ENCODE measurements at places on chromosomes 5 and 9. TPM values are rescaled to one million over a fixed set of nuclear protein-coding genes. Genes with fewer than 3 reads are reported as not detected.

- no peak for DNase-seq
Observed at GRCh38 chr5:179730356-179730755, 2.3 kb upstream of the MAML1 start.

GRCh38 chr5:151258201-151258611 is 5.2 kb downstream of the GM2A start:
- no peak for DNase-seq

- DNase-seq: no peak
Observed at GRCh38 chr5:158724521-158725188, 375.1 kb downstream of the EBF1 start.

DNA sequence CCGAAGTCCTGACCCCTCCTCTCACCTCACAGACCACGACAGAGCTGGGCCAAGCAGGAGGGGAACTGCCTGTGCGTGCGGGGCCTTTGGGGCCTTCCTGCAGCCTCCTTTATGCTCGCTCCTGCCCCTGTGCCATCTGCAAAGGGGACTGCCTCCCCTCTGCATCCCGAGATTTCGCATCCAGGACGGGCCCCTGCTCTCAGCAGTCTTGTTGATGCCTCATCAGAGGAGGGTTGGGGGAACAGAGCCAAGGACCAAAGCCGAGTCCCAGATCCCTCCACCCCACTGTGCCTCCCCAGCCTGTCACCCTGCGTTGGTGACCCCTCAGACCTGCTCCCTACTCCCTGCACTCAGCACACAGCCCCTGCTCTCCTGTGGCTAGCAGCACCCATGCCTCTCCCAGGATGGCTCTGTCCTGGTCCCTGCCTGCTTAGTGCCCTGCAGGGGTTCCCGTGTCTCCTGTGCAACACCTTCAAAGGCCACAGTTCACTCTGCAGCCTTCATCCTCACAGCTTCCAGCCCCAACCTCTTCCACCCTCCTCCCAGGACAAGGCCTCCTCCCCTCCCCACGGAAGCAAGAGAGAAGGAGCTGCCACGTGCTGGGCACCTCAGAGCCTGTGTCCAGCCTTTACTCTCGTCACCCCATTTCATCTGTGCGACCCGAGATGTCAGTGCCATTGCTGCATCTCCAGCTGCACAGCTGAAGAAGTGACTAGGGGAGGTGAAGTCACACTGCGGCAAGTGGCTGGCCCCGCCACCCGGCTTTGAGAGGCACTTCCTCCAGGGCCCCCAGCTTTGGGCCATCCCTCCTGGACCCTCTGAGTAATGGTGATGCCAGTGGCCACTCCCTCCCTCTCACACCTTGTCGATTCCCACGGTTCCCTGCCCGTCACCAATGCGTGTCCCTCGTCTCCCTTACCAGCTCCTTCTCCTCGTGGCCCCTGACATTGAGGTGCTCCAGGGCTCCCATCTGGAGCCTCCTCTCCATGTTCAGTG is 62.6 kb upstream of the LRRTM2 start:
- DNase-seq: no peak

- DNase-seq: no peak
Observed at GRCh38 chr5:107415762-107416161, 255.0 kb downstream of the EFNA5 start.

DNA sequence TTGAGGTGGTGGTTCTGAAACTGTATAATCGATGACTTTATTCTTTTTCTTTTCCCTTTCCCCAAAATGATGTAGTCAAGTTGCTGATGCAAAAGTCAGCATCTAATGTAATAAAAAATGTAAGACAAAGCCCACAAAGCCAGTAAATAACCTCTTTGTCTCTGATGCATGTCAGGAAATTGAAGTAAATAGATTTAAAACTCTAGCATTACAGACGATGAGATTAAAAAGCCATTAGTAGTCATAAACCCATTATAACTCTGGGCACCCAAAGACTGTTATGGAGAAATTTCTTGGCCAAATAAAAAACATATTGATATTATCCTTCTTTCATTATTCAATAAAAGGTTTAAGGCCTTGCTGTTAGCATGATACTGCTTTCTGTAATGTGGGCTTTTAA is 548.7 kb downstream of the TUSC1 start:
- no peak for DNase-seq

DNA sequence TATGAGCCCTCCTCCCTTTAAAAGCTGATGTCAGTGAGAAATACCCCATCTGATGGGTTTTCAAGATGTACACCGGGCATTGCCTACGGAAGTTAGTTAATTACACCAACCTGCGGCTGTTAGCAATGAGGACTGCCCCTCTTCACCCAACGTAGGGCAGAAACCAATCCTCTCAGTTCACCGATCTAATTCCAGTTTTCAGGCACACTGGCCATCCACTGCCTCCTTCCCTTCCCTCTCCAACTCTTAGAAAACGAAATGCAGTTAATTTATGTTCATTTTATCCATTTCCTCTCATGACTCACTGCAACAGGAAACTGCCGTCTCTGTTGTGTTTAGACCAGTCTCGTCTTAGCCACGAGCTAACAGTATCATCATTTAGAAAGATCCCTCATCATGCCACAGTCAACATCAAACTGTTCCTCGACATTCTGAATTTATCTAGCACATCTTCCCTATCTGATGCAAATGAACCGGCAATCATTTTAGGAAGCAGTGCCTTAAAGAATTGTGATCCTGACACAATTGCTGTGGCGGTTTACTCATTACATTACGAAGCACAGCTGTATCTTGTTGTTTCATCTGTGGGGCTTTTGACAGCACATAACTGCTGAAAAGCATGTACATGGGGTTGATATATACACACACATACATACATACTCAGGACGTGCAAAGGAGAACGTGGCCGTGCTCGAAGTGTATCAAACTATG is 168.6 kb downstream of the EFNA5 start:
- DNase-seq: no peak

- peak; percentile 35 for DNase-seq
Observed at GRCh38 chr5:15763754-15764153, 263.8 kb downstream of the FBXL7 start.

DNA sequence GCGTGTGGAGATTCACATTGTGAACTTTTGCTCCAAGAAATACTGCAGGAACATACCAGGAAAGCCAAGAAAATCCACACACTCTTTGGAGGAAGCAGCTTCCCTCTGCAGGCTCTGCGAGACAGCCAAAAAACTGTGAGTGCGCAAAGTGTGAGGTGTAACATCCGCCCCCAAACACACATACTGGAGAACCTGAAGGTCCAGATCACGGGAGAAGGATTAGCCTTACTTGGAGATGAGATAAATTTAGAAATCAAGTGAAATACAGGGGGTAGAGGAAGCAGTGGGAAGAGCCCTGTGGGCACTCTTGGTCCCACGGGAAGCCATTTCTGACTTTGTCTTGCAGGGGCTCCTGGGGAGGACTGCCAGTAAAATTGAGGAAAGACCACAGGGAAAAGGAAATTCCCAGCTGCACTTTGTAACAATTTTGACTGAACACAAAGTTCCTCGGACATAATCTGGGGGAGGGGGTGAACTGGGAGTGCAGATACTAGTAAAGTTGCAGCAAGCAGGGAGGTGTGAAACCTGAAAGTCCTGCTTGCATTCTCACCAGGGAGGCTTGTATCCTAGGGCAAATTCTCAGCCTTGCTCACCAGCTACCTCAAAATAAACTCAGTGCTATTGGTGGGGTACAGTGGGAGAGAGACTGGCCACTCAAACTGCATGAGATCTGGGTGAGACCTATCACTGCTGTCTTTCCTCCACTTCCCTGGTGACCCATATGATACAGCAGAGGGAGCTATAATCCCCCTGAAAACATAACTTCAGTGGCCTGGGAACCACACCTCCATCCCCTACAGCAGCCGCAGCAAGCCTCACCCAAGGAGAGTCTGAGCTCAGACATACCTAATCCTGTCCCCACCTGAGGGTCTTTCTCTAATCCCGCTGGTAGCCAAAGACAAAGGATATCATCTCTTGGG is 109.1 kb downstream of the ALDH1A1 start:
- DNase-seq: no peak

DNA sequence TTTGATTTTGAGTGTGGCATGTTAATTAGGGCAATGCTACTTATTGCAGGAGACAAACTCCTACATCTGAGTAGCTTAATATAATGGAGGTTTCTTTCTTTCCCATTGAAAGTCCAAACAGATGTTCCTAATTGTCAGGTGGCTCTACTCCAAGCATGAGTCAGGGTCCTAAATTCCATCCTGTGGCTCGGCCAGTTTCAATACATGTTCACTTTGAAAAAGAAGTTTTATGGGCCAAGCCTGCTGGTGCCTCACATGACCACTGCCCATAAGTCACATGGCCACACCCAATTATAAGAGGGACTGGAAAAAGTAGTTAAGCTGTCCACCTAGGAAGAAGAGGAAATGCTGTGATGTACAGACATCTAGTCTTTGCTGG is 170.4 kb downstream of the ARRDC3 start:
- DNase-seq: no peak

GRCh38 chr5:145967296-145967695 is 30.9 kb downstream of the SH3RF2 start:
- DNase-seq: no peak

- DNase-seq: no peak
Observed at GRCh38 chr9:121283080-121283398, 15.1 kb downstream of the GSN start.

DNA sequence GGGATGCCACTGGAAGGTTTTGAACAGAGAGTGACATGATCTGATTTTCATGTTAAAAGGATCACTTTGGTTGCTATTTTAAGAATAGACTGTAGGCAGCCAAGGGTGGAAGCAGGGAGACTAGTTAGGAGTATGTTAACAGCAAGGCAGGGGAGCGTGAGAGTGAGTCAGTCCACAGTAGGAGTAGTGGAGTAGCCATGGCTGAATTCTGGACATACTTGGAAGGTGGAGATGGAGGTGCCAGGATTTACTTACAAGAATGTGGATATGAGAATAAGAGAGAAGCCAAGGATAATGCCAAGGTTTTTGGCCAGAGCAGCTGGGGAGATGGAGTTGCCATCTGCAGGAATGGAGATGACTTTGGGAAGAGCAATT is 118.8 kb downstream of the GALNT10 start:
- DNase-seq: no peak

DNA sequence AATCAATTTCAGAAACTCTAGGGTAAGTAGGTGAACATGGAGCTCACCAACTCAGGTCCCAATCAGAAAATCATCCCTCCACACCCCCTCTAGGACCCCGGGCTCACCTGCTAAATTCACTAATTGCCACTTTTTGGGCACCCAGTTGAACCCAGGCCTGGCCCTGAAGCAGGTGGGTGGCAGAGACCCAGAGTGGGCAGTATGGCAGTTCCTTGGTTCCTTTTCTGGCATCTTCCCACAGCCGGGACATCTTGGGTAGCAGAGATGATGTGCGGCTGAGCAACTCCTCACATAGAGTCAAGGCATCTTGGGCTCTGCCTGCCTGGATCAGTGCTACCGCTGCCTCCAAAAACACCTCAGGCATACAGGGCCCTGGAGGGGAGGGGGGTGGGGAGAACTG is 2.9 kb upstream of the VCP start:
- DNase-seq: no peak

GRCh38 chr5:76202182-76202581 is 119.0 kb downstream of the SV2C start:
- DNase-seq: no peak

- DNase-seq: no peak
Observed at GRCh38 chr9:133991214-133991921, 756 bp downstream of the VAV2 start.

DNA sequence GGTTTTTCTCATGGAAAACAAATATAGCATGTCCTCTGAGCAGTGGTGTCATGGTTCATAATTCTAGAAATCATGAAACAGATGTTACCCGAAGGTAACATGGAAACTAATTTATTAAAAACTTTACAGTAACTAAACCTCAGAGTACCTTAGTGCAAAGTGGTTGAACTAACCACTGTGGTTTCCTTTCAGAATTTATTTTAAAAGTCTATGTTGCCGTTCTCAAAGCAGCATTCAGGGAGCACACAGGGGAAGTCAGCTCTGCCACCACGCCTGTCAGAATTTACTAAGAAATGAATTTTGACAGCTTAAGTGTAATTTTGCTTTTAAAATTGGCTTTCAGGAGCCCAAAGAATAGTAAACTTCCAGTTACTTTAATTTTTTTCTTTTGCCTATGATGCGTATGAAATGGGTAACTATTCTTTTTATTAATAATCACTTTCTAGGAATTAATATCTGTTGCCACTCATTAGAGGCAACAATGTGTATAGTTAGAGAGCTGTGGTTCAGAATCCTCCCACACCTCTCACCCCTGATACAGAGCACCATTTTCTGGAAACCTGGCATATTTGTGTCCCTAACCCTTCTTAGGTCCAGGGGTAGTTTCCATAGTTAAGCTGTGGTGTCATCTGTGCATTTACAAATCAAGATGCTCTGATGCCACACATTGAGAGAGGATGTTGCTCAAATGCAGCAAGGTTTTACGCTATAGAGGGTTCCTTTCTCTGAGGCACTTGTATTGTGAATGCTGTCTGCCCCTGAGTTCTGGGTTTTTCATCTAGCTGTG is 202.6 kb downstream of the ZSWIM6 start:
- DNase-seq: no peak

DNA sequence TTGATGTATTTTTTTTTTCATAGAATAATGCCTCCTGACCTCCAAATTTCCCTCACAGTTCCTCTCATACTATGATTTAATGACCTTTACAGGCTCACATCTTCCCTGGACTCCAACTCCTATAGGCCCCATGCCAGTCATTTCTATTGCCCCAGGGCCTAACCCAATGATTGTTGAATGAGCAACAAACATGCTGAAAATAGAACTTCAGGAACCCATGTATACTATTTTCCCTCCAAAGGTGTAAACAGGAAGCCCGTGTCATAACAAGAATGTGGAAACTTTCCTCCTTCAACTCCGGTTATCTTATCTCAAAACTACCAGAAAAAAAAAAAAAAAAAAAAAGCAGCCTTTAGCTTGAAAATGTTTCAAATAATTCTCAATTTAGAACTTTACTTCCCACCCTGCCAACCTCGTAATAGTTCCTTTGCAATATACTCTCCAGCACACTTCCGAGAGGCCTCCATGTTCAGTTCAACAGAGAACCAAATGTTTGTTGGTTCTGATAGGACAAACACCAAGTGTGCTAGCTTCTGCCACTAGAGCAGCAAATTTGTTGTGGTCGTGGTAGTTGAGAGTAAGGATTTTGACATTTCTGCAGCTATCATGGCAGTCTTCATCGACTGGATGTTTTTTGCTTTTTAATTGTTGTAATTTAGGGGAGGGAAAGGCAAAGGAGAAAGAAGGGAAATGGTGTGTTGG is 25.8 kb downstream of the TRPM6 start:
- DNase-seq: no peak

Gene FST
- total RNA-seq: 0.98 TPM

Gene SPINK6
- total RNA-seq: not detected

Gene ADAMTSL1
- 0.91 TPM for total RNA-seq

Gene DCTN4
- total RNA-seq: 92.1 TPM

Gene CER1
- 3.0 TPM for total RNA-seq

Gene ADAMTSL2
- total RNA-seq: 1.3 TPM

Gene KCNMB1
- total RNA-seq: 0.29 TPM

Gene FBLL1
- 66.2 TPM for total RNA-seq

Gene C9orf50
- 0.56 TPM for total RNA-seq

Gene DNM1
- total RNA-seq: 276 TPM

Gene SPATA31D4
- total RNA-seq: not detected

Gene PDE6A
- total RNA-seq: not detected

Gene GRM6
- total RNA-seq: not detected

Gene FREM1
- 1.7 TPM for total RNA-seq

Data from glutamatergic neuron (in vitro differentiated cells).